ENCODE measurements at places on chromosomes 1 and 21.

GRCh38 chr1:205272536-205272935 lies 44.8 kb downstream of the TMCC2 start:
- no peak for DNase-seq

- DNase-seq: no peak
Measured at GRCh38 chr1:244601336-244601735, 51.6 kb upstream of the DESI2 start.

- no peak for DNase-seq
Measured at GRCh38 chr1:239858529-239858928, 233.2 kb upstream of the FMN2 start.

DNA sequence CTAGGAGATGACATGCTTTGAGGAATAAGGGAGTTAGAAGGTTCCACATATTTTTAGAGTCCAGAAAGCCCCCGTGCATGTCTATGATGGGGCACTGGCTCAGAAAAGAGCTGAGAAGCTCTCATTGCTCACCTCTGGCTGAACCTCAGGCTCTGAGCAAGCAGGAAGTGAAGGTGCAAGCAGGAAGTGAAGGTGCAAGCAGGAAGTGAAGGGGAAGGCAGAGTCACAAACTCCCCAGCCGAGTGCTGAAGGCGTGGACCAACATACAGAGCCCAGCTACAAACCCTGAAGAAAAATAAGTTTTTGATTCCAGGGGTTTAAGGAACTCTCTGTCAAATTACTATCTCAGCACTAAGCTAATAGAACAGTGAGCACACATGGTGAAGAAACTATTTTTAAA lies 7.0 kb downstream of the KRTAP10-8 start:
- DNase-seq: no peak

DNA sequence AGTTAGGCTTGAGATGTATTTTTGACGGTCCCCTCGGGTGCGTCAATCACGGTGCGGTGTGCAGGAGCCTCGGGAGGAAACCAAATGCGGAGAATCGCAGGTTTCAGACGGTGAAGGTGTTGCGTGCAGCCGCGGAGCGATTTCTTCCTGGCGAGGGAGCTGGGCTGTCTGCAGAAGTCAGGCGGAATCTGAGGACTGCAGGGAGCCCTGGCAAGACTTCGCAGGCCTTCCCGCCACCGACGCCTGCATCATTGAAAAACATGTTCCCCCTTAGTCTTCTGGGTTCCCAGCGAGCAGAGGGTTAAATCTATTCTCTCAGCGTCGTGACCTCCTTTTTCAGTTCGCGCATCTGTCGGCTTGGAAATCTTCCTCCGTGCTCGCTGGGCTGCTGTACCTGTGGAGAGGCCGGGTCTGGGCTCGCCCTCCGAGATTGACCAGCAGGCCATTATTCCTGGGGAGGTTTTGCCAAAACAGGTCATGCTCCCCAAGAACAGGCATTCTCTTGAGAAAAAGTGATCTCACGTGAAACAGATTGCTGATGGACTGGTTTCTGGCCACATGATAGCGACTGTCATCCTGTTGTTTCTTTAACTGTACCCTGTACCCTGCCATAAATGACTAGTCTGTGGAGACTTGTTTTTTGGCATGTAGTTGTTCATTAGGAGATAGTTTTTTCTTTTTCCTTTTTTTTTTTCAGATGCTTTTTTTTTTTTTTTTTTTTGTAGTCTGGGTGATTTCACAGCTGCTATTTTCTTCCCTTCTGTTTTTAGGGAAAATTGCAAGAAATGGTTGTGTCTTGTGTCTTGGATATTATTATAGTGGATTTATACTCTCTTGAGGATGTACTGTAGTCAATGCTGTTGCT lies 894 bp downstream of the EPB41 start:
- no peak for DNase-seq

DNA sequence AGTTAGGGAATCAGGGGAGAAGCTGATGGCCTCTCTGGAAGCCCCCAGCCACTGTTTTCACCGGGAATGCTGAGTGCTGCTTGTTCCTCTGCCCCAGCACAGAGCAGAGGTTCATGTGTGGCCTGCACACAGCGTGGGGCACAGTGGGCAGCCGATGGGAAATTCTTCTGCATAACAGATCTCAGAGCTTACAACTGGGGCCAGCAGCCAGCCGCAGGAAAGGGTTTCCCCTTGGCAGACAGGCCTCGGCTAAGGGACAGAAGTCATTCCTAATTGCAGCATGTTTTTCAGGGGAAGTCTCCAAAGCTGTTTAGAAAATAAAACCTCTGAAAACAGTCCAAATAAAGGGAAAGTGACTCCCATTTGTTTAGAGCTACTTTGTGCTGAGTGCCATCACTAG lies 22.6 kb downstream of the HMGB4 start:
- no peak for DNase-seq

DNA sequence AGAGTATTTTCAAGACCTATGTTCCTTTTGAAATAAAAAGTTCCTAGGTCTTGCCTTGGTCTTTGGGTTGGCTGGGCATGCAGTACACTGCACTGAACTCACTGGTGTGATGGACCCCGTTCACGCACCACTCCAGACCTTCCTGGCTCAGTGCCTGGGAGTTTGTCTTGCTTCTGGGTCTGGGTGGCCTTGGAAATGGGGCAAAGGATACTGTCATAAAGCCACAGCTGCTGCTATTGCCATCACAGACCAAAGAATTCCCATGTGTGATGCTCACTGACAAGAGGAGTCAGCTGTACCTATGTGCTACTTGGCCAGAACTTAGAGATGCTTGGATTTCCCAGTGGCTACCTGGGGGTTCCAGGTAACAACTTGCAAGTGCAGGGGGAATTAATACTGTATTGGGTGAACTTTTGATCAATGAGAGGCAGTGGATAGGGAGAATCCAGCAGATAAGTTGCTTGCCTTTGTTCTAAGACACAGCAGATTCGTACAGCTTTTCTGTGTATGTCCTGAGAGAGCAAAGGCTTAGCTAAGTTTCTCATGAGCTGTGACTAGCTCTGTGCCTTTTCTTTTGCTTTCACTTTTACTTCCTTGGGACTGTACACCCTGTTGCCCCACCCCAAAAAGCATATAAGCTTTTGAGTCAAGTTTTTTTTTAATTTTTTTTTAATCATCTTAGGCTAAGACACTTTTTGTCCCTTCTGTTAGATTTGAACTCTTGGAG lies 115.3 kb downstream of the RUNX1 start:
- no peak for DNase-seq

DNA sequence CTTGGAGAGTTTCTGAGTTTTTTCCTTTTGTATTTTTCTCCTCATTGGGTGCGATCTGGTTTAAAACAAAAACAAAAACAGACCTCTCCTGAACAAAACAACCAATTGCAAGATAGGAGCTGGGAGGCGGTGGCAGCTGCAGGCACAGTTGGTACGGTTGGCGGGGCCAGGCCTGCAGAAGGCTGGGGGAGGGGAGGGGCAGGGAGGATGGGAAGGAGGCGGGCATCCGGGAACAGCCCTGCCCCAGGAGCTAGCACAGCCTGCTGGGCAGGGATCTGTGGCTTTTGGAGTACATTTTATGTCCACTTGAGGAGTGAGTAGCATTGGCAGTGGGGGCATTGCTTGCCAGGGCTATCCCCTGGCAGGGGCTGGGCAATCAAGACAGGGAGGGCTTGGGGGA lies 5.2 kb downstream of the CAPN9 start:
- DNase-seq: no peak

- DNase-seq: no peak
Measured at GRCh38 chr1:35452106-35452774, 105.0 kb downstream of the KIAA0319L start.

GRCh38 chr1:187157115-187157514 lies 328.4 kb downstream of the PLA2G4A start:
- DNase-seq: no peak
